Upper lobe of right lung (tissue), 1 donor: ENCODE measurements at places on chromosomes 2 and 18. TPM values are rescaled to one million over a fixed set of nuclear protein-coding genes. Genes with fewer than 3 reads are reported as not detected.

- no peak overlapping the region for H3K27ac ChIP-seq
- no peak for DNase-seq
- no peaks in the 10 kb centered on the region for H3K4me1 ChIP-seq
These were observed 352.7 kb downstream of the CDH2 start for GRCh38 chr18:27824275-27824674.

Gene CHRND
- not detected for total RNA-seq

DNA sequence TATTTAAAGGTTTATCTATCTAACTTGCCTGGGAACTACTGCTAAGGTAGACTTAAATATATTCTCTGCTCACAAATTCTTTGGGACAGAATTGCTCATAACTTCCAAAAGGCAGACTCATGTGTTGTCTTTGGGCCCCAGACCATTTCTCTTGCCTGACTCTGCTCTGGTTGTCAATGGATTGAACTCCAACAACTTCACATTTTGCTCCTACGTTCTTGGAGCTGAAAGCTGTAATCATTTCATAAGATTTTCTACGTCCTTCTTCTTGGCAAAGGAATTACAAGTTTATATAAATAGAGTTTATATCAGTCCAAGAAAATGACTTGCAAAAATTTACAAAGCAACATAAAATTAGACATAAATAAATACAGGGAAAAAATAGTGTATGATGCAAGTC is 32.9 kb upstream of the PPM1B start:
- no peaks in the 10 kb centered on the region for H3K4me1 ChIP-seq
- DNase-seq: no peak
- H3K4me3 ChIP-seq: no peak overlapping the region
- no peak overlapping the region for H3K27ac ChIP-seq
- no peaks in the 10 kb centered on the region for H3K36me3 ChIP-seq

Gene HNMT
- 67.4 TPM for total RNA-seq
